Mesangial cell (primary cell): ENCODE measurements at places on chromosomes 6 and 20. TPM values are rescaled to one million over a fixed set of nuclear protein-coding genes. Genes with fewer than 3 reads are reported as not detected.

TPD52L1 gene
- 64.5 and 113 TPM in 2 replicates for total RNA-seq

TNFRSF21 gene
- total RNA-seq = 16.0 and 35.2 TPM in 2 replicates

TMEM217 gene
- 0.89 and 2.1 TPM in 2 replicates for total RNA-seq

SGK2 gene
- 1.8 and 15.6 TPM in 2 replicates for total RNA-seq

NKAPL gene
- total RNA-seq = 0.16 and 0.63 TPM in 2 replicates

BPIFB4 gene
- total RNA-seq = not detected in 2 replicates

FUT9 gene
- total RNA-seq = 0.33 and 1.4 TPM in 2 replicates

NRSN1 gene
- total RNA-seq = not detected in 2 replicates

CLPSL2 gene
- total RNA-seq = not detected in 2 replicates

TFAP2D gene
- total RNA-seq = not detected in 2 replicates

BPIFB1 gene
- not detected in 2 replicates for total RNA-seq

CTCFL gene
- total RNA-seq = under 0.01 TPM in 1 of 2 replicates, not detected in the other

MPIG6B gene
- total RNA-seq = not detected in 2 replicates

TMEM14C gene
- 104 and 138 TPM in 2 replicates for total RNA-seq

PGC gene
- total RNA-seq = not detected in 2 replicates

MOCS3 gene
- total RNA-seq = 5.9 and 6.6 TPM in 2 replicates

IL20RA gene
- 1.1 and 1.8 TPM in 2 replicates for total RNA-seq

ZNF76 gene
- 18.7 and 26.9 TPM in 2 replicates for total RNA-seq

RARS2 gene
- 16.6 and 20.2 TPM in 2 replicates for total RNA-seq

HINT3 gene
- total RNA-seq = 8.3 and 12.2 TPM in 2 replicates

STMND1 gene
- total RNA-seq = not detected in 2 replicates

PRSS16 gene
- 2.0 and 4.1 TPM in 2 replicates for total RNA-seq

SAMD10 gene
- 6.4 and 10.3 TPM in 2 replicates for total RNA-seq

MLN gene
- not detected in 2 replicates for total RNA-seq

NFATC2 gene
- 2.3 and 3.5 TPM in 2 replicates for total RNA-seq
